Stimulated activated CD8-positive, alpha-beta memory T cell treated with anti-CD3 and anti-CD28 coated beads, Interleukin-4, amount 100 ng/mL, for 24 hours (primary cell): ENCODE measurements at places on chromosomes 11 and 22.

DNA sequence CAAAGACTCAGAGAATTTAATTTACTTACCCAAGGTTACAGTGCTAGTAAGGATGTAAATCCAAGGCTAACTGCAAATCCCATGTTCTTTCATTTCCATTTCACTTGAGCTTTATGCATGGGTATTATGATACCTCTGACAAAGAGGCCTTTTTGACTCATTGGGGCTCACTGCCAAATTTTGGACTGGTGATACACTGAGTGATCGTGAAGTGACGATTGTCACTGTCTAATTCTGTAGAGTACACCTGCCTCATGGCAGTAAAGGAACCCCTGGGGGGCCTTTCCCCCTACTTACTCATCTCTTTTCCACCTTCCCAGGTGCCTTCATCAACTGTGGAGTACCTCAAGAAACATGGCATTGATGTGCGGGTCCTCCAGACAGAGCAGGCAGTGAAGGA is 50.9 kb downstream of the AAMDC start:
- no peak for DNase-seq

DNA sequence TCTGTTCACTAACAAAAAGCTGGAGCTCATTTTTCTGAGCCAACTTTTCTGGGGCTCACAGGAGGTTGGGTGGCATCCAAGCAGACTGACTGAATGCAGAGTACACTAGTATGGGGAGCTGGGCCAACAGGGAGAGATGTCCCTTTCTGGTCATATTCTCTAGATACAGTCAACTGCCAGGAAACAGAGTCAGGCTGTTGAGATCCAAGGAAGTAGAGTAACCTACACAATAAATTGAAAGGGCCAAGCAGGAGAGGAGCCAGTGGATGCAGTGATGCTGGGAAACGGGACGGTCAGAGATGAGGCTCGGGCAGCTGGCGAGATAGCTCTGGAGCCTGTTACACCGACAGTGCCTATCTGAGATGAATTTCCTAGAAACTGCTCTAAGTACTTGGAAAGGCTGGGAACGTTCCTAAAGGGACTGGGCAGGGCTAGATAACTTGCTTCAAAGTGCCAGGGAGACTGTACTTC is 71.1 kb downstream of the LARGE2 start:
- DNase-seq: no peak

DNA sequence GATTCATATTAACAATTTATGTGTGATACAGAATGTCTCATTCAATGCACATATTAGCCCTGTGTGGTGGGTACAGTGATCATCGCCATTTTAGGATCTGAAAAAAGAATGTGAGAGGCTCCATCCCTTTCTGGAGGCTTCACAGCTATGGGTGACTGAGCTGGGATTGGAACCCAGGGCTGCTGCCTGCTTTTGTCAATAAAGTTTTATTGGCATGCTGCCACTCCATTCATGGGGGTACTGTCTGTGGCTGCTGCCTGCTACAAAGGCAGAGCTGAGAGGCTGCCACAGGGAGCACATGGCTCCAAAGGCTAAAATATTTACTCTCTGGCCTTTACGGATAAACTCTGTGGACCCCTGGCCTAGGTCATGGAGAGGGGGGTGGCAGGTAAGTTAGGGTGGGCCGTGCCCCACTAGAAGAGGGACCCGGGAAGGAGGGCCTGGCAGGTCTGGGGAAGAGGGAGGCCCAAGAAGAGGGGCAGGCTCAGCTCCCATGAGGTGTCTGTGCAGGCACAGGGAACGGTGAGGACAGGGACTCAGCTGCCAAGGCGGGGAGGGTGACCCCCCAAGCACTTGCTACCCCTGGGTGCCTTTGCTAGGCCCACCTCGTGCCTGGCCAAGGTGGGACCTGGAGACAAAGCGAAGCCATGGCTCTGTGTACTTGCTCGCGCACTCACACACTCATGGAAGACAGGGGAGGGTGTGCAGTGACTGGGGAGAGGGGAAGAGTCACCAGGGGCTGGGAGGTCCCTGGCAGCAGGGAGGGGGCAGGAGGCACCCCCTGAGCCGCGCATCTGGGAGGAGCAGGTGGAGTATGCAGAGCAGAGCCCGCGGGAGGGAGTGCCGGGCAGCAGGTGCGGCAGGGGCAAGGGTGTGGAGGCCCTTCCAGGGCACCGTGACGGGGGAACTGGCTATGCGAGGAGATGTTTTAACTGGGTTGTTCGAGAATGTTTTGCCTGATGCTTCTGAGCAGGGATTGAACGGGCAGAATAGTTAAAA is 335.3 kb downstream of the CTTN start:
- DNase-seq: no peak

DNA sequence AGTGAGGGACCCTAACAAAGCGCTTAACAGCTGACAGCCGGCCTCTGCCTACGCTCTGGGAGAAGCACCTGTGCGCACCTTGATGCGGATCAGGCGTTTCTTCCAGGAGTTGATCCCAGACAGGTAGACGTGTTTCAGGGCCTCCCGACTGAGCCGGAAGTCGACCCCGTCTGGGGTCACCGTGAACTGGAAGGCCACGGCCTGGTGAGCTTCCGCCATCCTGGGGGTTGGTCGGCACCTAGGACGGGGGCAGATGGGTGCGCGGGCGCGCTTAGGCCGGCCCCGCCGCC is 585 bp downstream of the CPT1B start:
- no peak for DNase-seq

- no peak for DNase-seq
Measured at GRCh38 chr11:34564807-34565241, 51.2 kb upstream of the ELF5 start.

DNA sequence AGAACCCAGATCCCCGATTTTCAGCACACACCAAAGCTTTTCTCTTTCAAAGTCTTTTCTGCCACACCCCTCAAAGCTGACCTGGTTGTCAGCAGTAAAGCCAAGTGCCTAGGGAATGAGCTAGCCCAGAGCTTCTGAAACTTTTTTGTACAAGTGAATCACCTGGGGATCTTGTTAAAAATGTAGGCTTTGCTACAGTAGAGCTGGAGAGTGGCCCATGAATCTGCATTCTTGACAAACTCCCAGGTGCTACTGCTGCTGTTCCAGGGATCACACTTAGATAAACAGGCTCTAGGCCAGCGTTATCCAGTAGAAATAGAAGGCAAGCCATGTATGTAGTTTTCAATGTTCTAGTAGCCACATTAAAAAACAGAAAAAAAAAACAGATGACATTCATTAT is 21.8 kb upstream of the NAV2 start:
- no peak for DNase-seq

- no peak for DNase-seq
Measured at GRCh38 chr11:1254733-1255132, 31.9 kb downstream of the MUC5B start.

DNA sequence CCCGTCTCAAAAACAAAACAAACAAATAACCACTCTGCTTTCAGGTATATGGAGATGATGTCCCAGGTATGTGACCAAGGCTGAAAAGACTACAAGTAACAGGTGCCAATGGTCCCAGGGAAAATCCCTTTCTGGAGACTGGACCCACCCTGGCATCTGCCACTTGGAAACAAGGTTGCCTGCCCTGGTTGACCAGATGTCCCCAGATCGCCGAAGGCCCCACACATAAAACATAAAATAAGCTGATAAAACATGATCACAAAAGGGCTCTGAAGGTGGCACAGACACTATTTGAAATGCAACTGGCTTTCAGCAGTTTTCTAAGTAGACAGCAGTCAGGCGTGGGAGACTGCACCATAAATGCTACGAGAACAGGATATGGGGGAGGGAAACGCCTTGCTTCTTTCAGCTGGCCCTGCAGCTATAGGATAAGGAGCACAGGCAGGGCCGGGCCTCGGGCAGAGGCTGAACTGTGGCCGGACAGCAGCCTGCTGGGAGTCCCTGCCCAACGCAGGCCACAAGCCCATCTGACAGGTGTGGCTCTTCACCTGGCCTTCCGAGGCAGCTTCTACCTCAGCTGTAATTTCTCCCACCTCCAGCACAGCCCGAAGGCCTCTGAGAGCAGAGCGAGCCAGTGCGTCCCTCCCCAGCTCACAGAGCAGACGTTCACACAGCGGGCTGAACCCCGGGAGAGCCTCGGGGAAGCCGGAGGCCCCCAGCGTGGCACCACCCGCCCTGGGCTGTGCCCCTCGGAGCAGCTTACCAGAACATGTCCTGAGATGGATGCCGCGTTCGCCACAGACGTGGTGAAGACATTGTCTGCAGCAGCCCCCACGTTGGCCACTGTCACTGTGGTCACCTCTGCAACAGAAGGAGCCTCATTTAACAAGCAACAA is 4.0 kb downstream of the DEAF1 start:
- DNase-seq: no peak

GRCh38 chr22:45553351-45554039 is 50.8 kb downstream of the FBLN1 start:
- DNase-seq: peak; percentile 13

DNA sequence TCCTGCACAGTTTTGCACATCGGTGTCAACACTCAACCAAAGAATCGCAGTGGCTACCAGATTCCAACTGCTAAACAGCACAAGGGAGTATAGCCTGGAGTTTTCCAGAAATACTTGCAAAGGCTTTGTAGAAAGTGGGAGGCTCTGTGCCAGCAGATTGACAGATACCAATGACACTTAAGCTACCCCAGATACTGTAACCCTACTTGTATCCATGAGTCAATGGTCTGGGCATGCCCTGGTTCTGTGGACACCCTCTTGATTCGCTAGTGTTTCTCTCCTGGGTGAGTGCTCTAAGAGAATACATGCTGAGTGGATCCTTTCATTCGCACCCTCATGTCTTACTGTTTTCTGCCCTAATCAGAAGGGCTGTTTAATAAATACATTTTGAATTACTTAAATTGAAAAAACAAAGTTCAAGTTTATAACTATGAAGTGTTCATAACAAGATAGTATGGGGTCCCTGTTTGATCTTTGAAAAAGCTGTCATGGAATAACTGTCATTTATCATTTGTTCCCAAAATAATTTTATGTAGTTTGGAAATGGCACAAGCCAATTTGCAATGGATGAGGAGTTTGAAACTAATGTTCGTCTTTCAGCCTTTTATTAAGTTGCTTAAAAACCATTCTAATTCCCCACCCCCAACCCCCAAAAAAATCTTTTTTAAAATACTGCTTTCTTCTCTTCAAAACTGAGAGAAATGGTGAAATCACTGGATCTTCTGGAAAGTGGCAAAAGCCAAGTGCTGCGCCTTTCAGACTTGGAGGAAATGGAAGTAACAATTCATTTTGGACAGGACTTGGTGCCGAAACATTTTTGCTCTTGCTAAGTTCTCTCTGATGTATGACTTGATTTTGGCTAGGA is 600.5 kb upstream of the TENM4 start:
- no peak for DNase-seq

DNA sequence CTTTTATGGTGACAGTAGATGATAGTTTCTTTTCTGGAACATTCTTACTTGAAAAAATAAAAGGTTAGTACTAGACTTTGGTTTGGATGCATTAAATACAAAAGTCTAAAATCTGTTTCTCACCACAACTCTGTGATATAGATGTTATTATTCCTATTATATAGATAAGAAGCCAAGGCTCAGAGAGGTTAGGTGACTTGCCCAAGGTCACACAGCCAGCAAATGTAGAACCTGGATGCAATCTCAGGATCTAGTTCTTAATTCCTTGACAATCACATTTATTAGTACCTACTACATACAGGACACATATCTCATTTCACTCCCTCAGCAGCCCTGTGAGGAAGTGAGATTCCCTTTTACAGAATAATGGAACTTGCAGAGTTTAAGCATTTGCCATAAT is 26.3 kb upstream of the SMCO4 start:
- no peak for DNase-seq

DNA sequence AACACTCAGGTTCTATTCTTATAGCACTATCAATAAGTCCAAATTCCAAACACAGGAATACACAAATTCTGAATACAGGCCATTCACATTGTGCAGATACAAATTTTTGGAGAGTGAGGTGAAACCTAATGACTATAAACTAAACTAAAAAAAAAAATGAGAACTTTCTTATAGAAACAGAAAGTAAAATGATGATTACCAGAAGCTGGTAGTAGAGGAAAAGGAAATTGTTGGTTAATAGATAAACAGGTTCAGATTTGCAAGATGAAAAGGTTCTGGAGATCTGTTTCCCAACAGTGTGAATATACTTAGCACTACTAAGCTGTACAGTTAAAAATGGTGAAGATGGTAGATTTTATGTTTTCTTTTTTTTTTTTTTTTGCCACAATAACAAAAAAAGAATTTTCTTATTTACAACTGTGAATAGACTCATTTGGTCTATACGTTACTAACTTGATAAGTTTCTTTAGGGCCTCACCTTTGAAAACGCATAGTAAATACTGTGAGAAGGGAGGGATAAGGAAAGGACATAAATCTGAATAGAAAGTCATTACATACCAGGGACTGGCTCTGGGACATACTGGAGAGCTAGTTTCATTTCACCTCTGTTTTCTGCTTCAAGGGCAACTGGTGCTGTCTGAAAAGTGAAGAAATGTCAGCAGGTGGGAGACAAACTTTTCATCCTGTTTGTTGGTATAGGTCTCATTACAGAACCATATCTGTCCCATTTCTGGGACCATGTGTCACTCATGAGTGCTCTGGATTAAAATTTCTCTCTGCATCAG is 14.2 kb upstream of the CCDC89 start:
- DNase-seq: no peak

DNA sequence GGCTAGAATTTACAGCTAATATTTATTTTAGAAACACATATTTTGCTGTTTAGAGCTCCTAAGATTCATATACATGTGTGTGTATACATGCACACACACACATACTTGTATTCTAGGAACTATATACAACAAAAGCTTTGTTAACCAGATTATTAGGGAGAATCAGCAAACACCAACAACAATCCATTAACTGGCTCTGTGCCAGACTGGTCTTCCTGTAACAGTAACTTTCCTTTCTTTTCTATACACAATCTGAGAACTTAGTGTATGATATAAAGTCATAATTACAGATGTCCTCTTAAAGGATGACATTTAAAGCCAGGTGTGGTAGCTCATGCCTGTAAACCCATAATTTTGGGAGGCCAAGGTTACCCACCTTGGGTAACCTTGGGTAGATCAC is 49.5 kb upstream of the CLNS1A start:
- DNase-seq: no peak

DNA sequence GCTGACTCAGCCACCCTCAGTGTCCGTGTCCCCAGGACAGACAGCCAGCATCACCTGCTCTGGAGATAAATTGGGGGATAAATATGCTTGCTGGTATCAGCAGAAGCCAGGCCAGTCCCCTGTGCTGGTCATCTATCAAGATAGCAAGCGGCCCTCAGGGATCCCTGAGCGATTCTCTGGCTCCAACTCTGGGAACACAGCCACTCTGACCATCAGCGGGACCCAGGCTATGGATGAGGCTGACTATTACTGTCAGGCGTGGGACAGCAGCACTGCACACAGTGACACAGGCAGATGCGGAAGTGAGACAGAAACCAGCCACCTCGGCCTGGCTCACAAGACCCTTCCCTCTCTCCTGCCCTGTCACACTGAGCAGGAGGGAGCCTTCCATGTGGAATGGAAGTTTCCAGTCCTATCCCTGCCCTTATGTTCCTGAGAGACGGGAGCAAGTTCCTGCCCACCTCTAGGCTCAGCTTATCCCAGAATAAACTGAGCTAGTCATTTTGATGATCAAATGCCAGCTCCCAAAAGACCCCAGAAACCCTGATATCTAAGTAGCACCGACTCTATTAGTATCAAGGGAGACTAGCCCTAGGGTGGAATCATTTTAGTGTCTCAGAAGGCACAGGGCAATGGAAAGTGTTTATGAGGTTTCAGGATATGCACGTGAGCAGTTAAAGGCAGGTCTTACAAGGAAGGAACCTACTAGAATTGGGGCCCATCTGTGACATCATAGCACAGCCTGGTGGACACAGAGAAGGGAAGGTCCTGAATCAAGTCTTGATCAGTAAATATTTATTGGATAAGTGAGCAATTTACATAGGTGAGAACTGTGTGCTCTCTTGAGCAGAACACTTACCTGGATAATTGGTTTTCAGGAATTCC is 6.3 kb upstream of the IGLL5 start:
- no peak for DNase-seq
